ENCODE measurements at places on chromosomes 11 and 22.

DNA sequence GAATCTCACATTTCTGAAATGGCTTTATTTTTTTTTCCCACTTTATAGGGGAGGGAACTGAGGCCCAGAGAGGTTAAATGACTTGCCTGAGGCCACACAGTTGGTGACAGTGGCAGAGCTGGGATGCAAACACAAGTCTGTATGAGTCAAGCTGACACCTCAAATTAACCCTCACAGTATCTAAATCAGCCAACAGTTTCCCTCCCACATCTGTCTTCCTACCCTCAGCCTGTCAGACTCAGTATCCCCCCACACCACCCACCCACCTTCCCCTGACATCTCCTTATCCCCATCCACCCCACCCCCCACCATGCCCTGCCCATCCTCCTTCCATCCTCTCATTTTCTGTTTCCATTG is 95.2 kb downstream of the TP53I11 start:
- no peak for DNase-seq

DNA sequence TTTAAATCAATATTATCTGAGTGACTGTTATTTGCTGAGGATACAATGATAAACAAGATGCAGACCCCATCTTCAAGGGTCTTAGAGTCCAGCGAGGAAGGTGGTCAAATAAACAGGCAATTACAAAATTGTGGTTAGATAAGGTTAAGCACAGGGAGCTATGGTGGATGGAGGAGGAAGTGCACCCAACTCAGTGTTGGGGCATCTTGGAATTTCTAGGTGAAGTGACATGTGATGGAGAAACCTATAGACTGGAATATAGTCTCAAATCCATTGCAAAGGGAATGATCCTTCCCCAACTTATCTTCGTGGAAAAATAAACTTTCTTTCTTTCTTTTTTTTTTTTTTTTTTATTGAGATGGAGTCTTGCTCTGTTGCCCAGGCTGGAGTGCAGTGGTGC is 3.4 kb upstream of the PTPRJ start:
- DNase-seq, result no peak

GRCh38 chr11:17406082-17406817 is 17.8 kb upstream of the KCNJ11 start:
- no peak for DNase-seq

DNA sequence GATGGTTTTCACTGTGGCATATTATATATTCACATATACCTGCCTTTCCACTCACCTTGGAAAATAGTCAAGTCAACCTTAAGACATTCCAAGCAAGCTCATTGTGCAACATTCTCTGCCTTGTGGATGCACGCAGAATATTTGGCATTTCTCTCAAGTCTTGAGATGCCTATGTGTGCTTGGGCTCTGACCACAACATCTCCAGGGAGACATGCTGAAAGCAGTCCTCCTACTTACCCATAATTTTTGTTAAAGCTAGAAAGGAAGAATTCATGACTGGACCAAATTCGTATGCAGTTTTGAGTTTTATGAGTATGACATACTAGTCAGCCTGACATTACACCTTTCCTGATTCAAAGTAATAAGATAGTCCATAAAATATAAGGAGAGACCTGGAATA is 684.0 kb downstream of the OPCML start:
- DNase-seq, result no peak

GRCh38 chr11:36345535-36346141 is 49.5 kb downstream of the PRR5L start:
- DNase-seq, result no peak

GRCh38 chr11:128828350-128828749 is 38.7 kb downstream of the KCNJ1 start:
- no peak for DNase-seq

- DNase-seq, result no peak
Measured at GRCh38 chr22:45642986-45643385, 28.6 kb upstream of the ATXN10 start.

GRCh38 chr11:15327786-15328231 is 213.1 kb downstream of the INSC start:
- DNase-seq, result no peak

DNA sequence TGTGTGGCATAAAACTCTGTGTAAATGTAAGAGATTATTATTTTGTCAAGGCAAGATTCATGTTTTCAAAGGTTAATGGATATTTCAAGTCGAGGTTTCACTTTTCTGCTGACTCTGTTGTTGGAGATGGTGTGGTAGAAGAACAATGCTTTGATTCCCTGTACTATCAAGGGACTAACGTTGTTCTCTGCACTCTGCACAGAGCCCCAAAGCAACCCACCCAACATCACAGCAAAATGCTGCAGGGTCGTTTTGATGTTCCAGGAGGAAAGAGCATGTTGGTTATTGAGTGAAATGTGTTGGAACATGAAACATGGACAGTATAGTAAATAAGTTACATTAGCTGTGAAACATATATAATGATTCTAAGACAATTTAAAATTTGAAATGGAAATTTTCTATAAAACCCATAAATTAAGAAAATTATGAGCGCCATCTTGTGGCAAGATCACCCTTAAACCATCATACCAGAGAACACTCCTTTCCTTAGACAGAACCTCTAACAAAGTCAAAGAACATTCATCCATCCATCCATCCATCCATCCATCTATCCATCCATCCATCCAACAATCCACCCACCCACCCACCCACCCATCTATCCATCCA is 164.4 kb upstream of the ZBED5 start:
- DNase-seq, result no peak

DNA sequence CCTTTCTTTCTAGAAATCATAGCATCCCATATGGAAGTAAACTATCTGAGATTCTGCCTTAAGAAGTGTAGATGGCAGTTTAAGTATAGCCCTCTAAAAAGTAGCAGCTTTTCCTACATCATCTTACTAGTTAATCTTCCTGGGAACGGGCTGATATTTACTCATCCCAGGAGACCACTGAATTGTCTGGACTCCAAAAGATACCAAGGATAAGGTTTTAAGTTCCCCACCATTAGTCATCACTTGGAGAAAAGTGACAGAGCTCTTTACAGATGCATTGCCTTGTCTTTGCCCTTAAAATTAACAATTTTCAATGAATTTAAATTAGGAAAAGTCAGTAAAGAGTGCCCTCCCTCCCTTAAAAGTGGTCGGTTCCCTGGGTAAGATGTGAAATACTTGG is 129.5 kb downstream of the MAML2 start:
- no peak for DNase-seq

DNA sequence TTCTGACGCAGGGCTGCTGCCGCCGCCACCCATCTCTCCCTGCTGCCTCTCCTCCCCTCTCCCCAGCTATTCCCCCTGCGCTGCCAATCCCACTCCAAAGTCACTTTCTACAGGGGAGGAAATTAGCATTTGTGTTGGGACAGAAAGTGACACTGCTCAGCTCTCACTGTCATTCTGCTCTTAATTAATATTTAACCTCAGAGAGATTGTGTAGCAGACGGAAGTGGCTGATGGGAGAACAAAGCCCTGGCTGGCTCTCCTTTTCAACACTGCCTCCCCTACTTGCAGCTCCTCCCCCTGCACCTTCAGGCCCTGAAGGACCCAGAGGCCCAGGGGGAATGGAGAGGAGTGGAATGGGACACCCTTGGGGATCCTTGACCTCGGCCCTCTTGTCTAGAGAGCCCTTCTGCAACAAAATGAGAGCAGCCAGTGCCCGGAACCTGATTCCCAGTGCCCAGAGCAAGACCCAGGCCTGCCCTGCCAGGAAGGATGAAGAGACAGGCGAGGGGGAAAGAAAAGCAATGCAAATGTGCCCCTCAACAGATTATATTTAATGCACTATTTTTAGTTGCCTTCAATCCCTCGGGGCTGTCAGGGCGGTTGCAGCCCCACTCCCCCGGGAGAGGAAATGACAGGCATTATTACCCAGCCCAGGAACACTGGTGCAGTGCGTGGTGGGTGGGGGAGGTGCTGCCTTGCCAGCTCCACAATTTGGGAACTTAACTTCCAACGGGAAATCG is 14.6 kb upstream of the NRGN start:
- no peak for DNase-seq

- no peak for DNase-seq
Measured at GRCh38 chr11:87295237-87295636, 257.5 kb downstream of the TMEM135 start.

- no peak for DNase-seq
Measured at GRCh38 chr22:23457380-23457985, 122.6 kb downstream of the IGLL1 start.

- no peak for DNase-seq
Measured at GRCh38 chr11:73752216-73752867, 8.5 kb downstream of the RAB6A start.

Data from activated T-helper 9 cell treated with anti-CD3 and anti-CD28 coated beads, Interleukin-2, amount 50 U/mL, for 16 hours (primary cell).